Naive B cell (primary cell): ENCODE measurements at places on chromosomes 7 and 10. TPM values are rescaled to one million over a fixed set of nuclear protein-coding genes. Genes with fewer than 3 reads are reported as not detected.

OR6B1 gene
- not detected for polyA plus RNA-seq

CFAP70 gene
- not detected for polyA plus RNA-seq

TMEM72 gene
- polyA plus RNA-seq: not detected

DNA sequence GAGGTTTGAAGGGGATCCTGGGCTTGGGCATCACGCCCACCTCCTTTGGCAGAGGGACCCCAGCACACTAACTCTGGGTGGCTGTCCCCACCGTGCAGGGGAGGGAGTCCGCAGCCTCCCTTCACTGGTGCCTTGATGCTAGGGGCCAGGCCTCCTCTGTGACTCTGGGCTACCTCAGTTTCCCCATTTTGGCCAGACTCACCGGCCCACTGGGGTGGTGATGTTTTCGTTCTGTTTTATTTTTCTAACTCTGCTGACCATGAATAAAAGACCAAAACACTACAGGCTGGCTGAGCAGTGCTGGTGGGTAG is 503 bp upstream of the TRIP6 start:
- peaks cover 31% of the 10 kb centered on the region for H3K4me1 ChIP-seq
- peaks cover 5% of the 10 kb centered on the region for H3K36me3 ChIP-seq
- no peaks in the 10 kb centered on the region for H3K27me3 ChIP-seq
- H3K27ac ChIP-seq: no peak overlapping the region
- no peak for DNase-seq
- H3K4me3 ChIP-seq: peak overlapping the region; percentile 72

- H3K36me3 ChIP-seq: peaks cover 19% of the 10 kb centered on the region
- H3K4me3 ChIP-seq: no peak overlapping the region
- peaks cover 6% of the 10 kb centered on the region for H3K4me1 ChIP-seq
- H3K27ac ChIP-seq: peak overlapping the region; percentile 37
Observed at GRCh38 chr7:152859781-152860191, 100.2 kb downstream of the ACTR3B start.

DNA sequence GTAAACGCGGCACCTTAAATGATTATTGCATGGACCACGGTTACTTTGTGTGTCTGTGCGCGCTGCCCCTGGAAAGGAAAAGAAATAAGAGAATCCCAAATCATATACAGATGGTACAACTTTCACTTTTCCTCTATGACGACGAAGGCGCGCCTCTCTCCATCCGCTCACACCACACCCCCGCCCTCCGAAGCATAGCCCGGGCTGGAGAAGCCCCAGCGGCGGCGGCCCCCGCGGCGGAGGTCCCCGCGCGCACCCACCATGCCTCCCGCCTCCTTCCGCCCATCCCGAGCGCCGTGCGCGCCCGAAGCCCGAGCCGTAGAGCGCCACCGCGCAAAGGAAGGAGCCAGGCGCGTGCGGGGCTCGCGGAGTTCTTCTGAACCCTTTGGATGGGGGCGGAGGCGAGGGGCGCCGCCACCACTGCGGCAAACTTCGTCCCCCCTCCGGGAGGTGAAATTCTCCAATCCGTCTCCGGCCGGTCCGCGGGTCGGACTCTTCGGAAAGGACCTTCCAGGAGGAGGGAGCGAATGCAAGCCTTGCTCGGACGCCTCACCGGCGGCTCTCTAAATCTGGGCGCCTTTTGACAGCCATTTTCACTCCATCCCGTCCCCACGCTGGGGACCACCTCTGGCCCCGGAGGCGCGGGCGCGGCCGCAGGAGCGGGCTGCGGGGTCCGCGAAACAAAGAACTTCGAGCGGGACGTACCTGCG is 588 bp downstream of the GLI3 start:
- no peak for DNase-seq
- H3K27me3 ChIP-seq: peaks cover 69% of the 10 kb centered on the region
- H3K4me3 ChIP-seq: peak overlapping the region; percentile 83
- peaks cover 7% of the 10 kb centered on the region for H3K4me1 ChIP-seq
- H3K36me3 ChIP-seq: peaks cover 15% of the 10 kb centered on the region
